ENCODE measurements at places on chromosomes 12 and 14.
A peak's percentile ranks its signal among the peaks of the same experiment; 100 is the strongest.

DNA sequence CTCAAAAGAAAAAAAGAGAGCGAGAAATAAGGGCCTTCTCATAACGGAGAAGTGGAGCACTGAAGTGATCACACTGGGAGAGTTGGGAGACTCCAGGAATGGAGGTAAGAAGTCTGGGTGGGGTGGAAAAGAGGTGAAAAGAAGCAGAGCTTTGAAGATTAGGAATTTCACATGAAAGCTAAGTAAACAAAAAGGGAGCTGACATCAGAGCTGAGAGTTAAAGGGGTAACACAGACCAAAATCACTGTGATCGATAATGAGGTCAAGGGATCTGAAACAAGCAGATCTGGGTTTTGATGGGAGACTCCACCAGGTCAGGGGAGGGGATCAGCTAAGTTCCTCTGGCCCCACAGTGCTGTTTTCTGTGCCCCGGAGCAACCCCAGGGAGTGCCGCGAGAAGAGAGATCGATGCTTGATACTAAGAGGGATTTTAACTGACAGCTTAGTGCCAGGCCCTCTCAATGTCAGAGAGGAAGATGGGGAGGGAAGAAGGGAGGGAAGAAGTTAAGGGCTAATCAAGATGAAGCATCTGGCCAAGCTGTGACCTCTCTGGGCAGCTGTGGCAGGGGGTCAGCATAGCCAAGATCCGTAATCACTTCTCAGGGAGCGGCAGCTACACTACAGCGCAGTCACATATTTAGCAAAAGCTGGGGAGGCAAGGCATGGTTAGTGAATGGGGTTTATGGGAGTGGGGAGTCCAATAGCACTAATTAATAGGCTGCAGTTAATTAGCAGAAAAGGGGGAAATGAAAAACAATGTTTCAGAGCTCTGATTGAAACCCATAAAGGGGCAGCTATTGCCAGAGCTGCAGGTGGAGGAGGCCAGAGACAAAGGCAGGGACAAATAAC lies 8.0 kb downstream of the AQP6 start:
- no peak for DNase-seq

- DNase-seq, result no peak
Measured at GRCh38 chr12:61525331-61525730, 734.9 kb upstream of the USP15 start.

DNA sequence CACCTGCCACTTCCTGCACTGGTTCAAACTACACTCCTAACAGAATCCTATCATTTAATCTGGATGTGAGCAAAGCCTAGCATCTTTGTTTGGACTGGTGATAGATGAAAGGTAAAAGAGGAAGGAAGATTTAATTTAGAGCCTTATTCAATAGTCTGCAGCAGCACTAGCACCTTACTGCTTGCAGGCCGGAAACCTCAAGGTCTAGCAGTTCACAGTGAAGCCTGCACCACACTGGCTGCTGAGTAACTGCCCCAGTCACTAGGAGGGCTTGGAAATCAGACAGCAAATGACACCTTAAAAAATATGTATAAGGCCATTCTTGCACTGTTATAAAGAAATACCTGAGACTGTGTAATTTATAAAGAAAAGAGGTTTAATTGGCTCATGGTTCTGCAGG lies 358.0 kb downstream of the DAD1 start:
- DNase-seq, result peak; percentile 15

GRCh38 chr14:59325906-59326305 lies 137.4 kb downstream of the DAAM1 start:
- DNase-seq, result no peak

DNA sequence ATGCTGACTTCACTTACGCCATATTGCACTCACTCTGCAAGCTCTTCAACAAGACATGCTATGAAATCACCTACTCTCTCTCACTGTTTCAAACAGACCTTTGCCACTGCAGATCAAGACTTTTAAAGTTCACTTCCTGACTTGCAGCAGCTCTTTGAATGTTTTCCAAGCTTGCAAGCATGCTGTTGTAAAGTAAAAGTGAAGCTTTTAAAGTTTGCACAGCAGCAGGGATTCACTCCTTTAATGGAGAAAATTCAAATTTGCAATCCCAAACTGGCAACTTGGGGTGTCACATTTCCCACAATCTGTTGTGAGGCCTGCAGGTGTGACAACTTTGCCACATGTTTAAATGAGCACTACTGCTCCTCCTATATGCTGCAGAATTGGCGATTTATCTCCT lies 270.9 kb downstream of the ALX1 start:
- DNase-seq, result no peak

- DNase-seq, result no peak
Measured at GRCh38 chr12:125166041-125166440, 100.8 kb downstream of the AACS start.

DNA sequence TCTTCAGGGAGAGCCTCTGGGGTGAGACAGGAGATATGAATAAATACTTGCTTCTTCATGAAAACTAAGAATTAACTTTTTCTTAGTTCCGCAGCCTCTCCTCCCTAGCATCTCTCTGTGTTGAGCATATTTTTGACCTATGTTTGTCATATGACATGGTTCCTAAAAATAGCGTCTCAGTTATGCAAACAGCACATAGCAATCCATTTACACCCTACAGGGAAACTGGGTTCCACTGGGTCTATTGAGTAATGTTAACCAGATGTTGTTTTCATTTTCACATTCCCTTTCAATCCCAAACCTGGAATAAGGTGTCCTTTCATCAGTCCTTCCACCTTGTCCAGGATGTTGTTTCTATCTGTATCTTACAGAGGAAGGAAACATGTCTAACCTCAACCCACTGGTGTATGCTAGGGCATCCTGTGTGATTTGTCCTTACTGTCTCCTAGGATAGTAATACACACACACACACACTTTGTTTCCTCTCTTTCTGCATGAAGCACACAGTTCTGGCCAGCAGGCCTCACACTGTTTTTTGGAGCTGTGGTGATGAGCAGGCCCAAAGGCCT lies 1543.5 kb downstream of the AACS start:
- DNase-seq, result no peak

- DNase-seq, result no peak
Measured at GRCh38 chr14:54411371-54411770, 14.6 kb downstream of the CDKN3 start.

- peak; percentile 4 for DNase-seq
Measured at GRCh38 chr12:48978291-48978740, at the start of gene WNT1. TSS of gene WNT1 (plus strand) at chr12:48978322. CDS start at chr12:48978651, 329 bp downstream.

DNA sequence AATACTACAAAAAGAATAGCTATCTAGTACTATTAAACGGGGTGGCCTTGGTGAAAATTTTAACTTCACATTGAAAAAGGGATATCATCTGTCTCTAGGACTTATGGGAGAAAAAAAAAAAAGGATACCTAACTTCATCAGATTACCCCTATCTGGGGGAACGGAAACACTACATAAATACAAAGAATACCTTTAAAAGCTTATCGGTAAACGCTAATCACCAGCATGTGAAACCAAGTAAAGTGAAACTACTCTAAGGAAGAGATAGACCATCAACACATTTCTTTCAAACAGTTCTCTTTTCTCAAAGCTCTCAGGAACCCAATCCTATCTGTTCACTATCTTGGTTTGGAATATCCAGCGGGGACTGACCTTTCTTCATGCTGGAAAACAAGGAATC lies 3.5 kb downstream of the KICS2 start:
- DNase-seq, result no peak

DNA sequence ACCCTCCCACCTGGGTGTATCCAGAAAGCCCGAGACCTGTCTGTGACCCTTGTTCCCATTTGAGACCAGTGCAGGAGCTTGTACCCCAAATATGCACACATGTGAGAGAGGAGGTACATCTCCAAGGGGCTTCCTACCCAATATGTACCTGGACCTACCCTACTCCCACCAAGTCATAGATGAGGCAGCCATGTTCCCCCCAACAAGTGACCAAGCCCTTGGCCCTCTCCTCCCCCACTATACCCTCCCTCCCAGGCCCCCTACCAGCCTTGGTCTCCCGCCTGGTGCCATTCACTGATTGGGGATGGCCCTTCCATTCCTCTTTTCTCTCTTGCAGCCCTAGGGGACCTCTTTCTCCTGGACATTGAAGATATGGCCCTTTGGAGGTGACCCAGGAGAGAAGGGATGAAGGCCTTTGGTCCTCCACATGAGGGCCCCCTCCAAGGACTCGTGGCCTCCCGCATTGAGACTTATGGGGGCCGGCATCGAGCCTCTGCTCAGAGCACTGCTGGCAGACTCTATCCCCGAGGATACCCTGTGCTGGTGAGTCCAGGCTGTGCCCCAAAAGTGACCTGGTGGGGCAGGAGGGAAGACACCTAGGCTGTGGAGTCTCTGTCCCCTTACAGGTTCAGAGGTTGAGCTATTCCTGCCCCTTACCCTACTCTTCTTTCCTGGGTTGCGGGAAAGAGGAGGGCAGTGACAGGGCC lies 1.5 kb downstream of the PLEKHG6 start:
- DNase-seq, result no peak

- no peak for DNase-seq
Measured at GRCh38 chr12:62519043-62519442, 52.4 kb downstream of the MON2 start.

DNA sequence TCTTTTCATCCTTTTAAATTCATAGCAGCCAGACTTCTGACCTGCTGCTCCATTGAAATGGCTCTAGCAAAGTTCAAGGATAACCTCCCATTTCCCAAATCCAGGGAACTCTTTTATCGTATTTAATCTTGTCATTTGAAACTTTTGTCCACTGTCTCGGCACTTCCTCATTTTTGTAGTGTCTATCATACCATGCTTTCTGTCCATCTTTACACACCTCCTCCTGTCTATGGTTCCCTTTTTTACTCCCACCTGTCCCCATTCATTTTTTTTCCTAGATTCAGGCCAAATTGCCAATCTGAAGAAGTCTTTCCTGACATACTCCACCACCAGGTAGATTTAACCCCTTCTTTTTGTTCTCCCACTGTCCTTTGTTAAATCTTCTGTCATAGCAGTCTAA lies 31.0 kb downstream of the NFYB start:
- no peak for DNase-seq

- DNase-seq, result no peak
Measured at GRCh38 chr12:69007101-69007854, 74.3 kb upstream of the CPM start.

- DNase-seq, result no peak
Measured at GRCh38 chr14:95189367-95190132, 32.2 kb upstream of the DICER1 start.

GRCh38 chr12:95220190-95220589 lies 2.6 kb downstream of the VEZT start:
- DNase-seq, result no peak

DNA sequence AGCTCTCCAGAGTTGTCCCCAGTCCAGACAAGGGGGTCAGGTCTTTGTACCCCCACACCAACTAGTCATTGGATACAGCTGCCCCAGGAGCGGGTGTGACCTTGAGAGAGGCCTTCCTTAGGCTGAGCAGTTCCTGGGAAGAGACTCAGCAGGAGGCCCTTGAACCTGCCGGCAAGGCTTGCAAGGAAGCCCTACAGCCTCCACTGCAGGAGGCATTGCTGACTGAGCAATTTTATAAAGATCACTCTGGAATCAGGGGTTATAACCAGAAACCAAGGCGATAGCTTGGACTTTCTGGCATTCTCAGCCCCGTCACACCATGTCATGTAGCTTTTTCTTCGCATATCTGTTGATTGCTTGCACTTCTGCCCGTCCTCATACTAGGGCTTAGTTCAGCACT lies 291.3 kb upstream of the CRY1 start:
- DNase-seq, result no peak

DNA sequence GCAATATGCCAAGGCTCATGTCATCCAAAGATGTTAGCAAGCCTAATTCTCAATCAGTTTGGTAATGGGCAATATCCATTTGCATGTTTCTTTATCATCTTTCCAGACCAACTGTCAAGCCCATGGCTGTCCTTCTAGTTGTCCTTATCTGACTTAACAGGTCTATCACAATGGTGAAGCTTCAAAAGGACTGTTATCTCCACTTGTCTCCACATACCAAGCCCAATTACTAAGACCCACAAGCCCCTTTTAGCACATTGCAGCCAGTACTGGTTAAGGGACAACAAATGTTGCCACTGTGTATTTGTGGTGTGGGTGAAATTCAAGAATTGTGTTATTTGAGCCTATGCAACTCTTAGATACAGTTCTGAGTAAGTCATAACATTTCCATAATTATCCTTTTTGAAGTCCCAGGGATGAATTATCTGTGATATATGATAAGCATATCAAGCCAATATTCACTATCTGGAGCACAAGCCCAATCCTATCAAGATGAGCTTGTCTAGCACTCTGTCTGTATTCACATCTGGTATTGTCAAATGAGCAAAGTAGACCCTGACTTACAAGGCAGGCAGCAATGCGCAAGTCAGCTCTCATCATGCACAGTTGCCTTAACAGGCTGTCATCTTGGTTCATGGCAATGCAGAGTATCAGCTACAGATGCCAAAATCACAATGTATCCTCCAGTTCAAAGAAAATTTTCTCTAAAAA lies 19.3 kb upstream of the ST8SIA1 start:
- no peak for DNase-seq

- DNase-seq, result no peak
Measured at GRCh38 chr14:104981699-104982541, 3.7 kb upstream of the CLBA1 start.

DNA sequence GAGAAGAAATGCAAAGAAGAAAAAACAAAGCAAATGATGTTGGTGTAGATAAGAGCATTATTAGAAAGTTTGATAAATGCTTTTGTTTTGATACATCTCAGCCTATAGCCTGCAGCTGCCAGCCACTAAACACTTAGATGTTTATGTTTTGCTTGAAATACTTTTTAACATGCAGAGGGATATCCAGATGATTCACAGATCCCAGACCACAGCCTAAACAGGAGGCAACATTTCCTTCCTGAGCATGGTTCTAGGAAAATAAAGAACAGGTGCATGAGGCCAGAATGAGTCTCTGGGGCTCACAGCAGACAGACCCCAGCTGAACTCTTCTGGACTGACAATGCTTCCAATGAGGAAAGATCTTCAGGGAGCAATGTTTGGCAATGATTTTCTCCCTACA lies 103.7 kb upstream of the EEA1 start:
- no peak for DNase-seq

DNA sequence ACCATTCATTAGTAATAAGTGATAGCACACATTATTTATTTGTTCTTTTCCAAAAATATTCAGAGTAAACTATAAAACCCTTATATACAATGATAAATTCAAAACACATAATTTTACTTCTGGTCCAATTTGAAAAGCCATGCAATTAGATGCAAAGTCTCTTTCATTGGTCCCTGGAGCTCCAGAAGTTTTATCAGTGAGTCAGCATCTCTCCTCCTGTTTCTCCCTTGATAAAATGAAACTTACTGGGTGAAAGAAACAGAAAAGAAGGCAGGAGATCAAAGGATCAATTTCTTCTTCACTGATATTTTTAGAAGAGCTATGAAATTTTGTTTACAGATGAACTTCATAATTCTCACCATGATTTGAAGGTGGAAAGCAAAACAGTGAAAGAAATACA lies 47.5 kb downstream of the IFNG start:
- DNase-seq, result no peak

GRCh38 chr12:120231316-120232011 lies 30.6 kb upstream of the RPLP0 start:
- DNase-seq, result peak; percentile 53

DNA sequence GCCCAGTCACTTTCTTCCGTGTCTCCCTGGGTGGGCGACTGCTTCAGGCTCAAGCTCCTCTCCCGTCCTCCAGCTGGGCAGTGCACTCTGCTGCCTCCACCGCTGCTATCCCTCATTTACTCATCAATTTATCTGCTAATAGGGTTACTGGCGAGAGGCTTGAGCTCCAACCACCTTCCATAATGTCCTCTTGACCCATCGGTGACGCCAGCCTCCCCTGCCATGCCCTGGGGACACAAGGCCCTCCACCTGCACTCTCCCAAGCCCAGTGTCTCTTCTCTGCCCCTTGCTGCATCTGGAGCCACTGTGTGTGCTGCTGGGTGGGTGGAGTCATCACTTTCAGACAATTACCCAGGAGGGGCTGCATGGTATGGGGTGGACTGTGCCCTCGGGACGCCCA lies 78.5 kb downstream of the TMEM132D start:
- no peak for DNase-seq

Data from CD8-positive, alpha-beta memory T cell (primary cell).